HS-5 (cell line): ENCODE measurements at places on chromosomes 12 and 14.

DNA sequence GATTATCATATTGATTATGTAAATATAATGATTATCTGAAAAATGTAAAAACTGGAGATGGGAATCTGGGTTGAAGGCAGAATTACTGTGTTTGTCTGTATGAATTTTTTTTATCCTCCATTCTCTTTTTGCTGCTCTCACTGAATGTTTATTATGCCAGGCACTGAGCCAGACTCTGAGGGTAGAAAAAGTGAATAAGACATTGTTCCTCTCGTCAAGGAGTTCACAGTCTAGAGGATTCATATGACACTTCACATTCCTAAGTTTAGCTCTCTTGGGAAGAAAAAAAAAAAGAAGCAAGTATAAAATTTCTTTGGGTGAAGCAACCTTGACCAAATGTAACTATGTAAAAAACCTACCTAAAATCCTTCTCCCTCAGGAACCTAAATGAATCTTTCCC is 120.9 kb upstream of the LMO3 start:
- peak; percentile 1 for DNase-seq

GRCh38 chr12:102167821-102168604 is 29.6 kb downstream of the PMCH start:
- no peak for DNase-seq

- no peak for DNase-seq
These were observed 21.6 kb upstream of the STAC3 start for GRCh38 chr12:57272337-57273151.

GRCh38 chr12:105239304-105239703 is 3.3 kb upstream of the APPL2 start:
- DNase-seq = no peak

- DNase-seq = no peak
These were observed 32.0 kb upstream of the SELPLG start for GRCh38 chr12:108665608-108666202.

DNA sequence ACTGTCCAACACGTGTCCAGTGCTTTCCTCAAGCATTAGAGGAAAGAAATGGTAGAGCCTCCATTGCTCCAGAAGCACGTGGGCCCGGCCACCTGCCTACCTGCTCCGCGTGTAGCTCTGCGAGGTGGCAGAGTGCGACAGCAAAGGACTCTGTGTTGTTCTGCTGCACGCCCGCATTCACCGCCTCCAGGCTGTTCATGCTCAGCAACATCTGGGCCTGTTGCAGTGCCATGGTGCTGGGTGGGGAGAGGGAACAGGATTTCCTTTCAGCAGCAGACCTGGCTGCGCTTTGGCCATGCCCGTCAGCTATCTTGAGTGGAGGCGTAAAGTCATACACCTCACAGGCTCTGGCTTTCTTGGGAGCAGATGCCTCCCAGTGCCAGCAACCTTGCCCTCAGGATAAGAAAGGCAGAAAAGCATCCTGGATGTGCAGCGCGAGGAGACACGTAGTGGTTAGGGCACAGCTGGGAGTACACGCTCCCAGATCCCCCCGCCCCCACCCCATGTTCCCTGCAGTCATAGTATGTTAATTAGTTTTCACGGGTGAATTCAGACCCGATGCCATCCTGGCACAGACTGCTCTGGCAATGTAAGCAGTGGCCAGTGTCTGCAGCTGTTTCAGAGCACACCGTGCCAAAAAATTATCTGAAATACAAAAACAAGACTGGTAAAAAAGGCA is 25.1 kb downstream of the ANAPC5 start:
- no peak for DNase-seq

DNA sequence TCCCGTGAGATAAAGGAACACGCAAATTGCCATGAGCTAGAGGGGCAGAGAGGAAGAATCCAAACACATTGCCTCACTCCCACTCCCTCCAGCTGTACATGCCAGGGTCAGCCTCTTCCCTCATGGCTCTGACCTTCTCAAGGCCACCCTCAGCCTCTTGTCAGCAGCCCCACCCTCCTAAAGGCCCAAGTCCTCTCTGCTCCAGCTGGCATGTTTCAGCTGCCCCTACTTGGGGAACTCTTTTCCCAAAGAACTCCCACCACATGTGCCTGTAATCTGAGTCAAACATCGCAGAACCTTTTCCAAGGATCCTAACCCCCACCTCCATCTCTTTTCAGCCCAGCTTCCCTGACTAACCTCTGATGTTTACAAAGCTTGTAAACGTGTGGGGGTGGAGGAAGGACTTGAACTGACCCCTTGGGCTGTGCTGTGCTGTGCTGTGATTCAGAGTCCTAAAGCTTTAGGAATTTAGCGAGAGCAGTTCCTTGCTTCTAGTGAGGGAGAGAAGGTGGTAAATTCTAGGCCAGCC is 7.3 kb upstream of the CACNB3 start:
- DNase-seq = peak; percentile 39

GRCh38 chr14:65872536-65872935 is 460.0 kb downstream of the FUT8 start:
- DNase-seq = no peak
